Activated gamma-delta T cell treated with anti-CD3 and anti-CD28 coated beads, Interleukin-2, amount 50 U/mL, for 16 hours (primary cell): ENCODE measurements at places on chromosomes 2 and 18.

- DNase-seq: no peak
These were observed 37.6 kb upstream of the RIOK3 start for GRCh38 chr18:23415515-23415914.

DNA sequence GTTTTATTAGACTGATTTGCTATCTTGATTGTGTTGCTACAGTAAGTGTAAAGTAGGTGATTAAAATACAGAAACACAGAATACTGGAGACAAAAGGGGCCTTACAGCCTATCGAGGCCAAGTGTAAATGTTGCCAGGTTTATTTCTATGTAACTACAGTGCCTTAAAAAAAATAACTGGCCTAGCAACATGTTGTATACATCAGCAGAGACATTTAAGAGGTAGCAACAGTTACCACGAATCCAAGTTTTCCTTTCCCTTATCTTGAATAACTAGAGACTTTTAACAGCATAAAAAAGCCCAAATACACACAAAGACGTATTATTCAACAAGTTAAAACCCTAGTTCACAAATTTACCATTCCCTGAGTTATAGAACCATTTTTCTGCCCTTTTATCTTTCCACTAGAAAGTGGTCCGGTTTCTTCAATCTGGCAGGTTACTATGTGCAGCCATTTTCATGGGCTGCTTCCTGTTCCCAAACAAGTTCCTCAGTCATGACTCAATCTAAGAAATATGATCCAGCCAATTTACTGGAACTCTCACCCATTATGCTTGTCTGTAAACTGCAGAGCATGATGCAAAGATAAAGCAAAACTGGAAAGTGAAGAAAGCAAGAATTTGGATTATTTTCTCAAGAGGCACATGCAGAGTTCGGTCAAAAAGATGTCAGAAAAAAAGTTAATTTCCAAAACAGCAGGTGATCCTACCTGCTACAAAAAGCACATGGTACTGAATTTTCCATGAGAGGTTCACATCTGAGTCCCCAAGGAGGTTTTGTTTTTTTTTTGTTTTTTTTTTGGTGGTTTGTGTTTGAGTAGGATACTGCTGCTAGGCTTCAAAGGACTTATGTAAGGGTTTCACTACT is 22.2 kb downstream of the NFE2L2 start:
- DNase-seq: no peak

DNA sequence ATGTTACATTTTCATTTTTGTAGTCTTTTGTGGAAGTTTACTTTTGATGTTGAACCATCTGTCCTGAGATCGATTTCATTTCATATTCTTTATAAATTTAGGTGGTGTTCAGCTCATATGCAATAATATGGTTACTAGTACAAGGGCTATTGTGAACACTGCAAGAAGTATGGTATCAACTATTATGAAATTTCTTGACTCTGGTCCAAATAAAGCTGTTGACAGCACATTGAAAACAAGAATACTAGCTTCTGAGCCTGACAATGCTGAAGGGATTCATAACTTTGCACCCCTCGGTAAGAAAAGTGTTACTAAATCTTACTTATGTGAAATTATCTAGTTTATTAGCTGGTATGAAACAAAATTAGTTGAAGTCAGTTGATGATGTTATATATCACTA is 124.9 kb upstream of the TTC27 start:
- DNase-seq: no peak

- DNase-seq: no peak
These were observed 7.7 kb upstream of the DNMT3A start for GRCh38 chr2:25349397-25349796.

- no peak for DNase-seq
These were observed 102.9 kb upstream of the SLC8A1 start for GRCh38 chr2:40554665-40555294.

- no peak for DNase-seq
These were observed 312.7 kb downstream of the TCF4 start for GRCh38 chr18:55275039-55275901.

- no peak for DNase-seq
These were observed 60.7 kb upstream of the CAVIN2 start for GRCh38 chr2:191907545-191907944.

GRCh38 chr2:106839849-106840595 is 45.9 kb downstream of the ST6GAL2 start:
- DNase-seq: no peak

DNA sequence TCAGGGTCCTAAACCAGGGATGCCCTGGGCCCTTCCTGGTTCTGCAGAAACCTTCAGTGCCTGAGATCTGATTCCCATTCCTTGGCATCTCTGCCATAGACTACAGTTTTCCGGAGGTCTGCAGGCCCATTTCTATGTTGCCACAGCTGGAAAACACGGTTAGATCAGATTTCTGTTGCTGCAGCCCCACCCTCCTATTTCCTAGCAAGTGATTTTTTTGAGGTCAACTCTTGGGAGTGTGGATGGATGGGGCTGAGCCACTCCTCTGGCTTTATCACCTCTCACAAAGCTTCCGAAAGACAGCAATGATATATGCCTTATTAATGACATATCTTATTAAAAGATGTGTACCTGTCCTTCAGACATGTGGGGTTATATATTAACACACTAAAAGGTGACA is 56.3 kb downstream of the ZAP70 start:
- no peak for DNase-seq

- DNase-seq: no peak
These were observed 544.6 kb upstream of the ZEB2 start for GRCh38 chr2:145064511-145064910.

- DNase-seq: no peak
These were observed 231.6 kb upstream of the NT5C1B start for GRCh38 chr2:18820966-18821365.

GRCh38 chr2:160091381-160091780 is 29.0 kb upstream of the PLA2R1 start:
- DNase-seq: no peak

- no peak for DNase-seq
These were observed 326.2 kb downstream of the EN1 start for GRCh38 chr2:118521272-118521671.

GRCh38 chr2:105380432-105381100 is 18.3 kb downstream of the FHL2 start:
- DNase-seq: no peak

- no peak for DNase-seq
These were observed 132.0 kb downstream of the INHBB start for GRCh38 chr2:120477831-120478481.

- DNase-seq: no peak
These were observed 23.9 kb downstream of the SP5 start for GRCh38 chr2:170739048-170739447.

- no peak for DNase-seq
These were observed 40.6 kb upstream of the CAPN13 start for GRCh38 chr2:30847841-30848240.

- DNase-seq: no peak
These were observed 13.2 kb downstream of the ADRA2B start for GRCh38 chr2:96103187-96103601.

GRCh38 chr2:119013671-119014070 is 71.7 kb downstream of the MARCO start:
- no peak for DNase-seq

GRCh38 chr2:200247494-200247893 is 59.0 kb upstream of the SPATS2L start:
- no peak for DNase-seq

DNA sequence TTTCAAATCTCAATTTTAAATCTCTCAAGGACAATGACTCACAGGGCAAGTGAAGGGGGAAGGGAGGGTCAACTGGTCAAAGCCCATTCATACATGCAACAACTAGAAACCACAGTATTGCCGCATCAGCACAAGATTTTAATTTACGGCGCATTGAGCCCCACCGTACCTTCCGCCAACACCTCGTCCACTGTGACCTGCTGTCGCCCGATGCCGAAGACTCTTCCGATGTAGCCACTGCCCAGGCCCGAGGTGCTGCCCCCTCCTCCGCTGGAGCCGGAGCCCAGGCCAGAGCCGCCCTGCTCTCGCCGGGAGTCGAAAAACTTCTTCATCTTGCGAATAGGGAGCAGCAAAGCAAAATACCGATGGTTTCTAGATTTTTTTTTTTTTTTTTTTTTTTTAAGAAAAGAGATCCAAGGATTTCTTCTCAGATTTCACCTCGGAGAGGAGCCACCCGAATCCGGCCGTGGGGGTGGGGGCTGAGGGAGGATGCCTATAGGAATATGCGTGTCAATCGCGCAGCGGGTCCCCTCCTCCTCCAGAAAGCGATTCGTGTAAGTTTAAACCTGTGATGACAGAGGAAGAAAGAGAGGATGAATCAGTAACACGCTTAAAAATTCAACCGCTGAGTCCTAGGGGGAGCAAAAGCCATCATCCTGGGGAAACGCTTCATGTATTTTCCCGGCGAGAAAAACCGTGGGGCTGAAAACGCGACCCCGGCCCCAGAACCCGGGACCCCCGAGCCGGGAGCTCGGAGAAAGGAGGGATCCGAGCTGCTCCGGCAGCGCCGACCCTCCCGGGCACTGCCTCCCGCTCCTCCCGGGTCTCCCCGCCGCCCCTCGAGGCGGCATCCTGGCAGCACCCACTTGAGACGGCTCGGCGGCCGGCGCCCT is 584 bp downstream of the AAK1 start:
- peak; percentile 25 for DNase-seq
